ENCODE measurements at places on chromosomes 2 and 18.

- DNase-seq, result no peak
Observed at GRCh38 chr18:6683112-6683876, 46.2 kb upstream of the ARHGAP28 start.

- no peak for DNase-seq
Observed at GRCh38 chr2:124283096-124283495, 258.0 kb downstream of the CNTNAP5 start.

- DNase-seq, result no peak
Observed at GRCh38 chr2:134136731-134137130, 117.1 kb upstream of the MGAT5 start.

DNA sequence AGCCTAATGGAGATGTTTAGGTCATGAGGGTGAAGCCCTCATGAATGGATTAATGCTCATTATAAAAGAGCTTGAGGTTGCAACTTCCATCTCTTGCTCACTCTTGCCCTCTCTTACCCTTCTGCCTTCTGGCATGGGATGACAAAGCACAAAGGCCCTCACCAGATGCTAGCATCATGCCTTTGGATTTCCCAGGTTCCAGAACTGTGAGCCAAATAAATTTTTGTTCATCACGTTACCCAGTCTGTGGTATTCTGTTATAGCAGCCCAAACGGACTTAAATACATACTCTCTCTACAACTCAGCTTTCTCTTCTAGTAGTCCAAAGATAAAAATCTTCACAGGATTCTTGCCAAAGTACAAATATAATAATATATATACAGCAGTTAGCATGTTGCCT, 75.8 kb downstream of the LNPK start:
- DNase-seq, result no peak

- DNase-seq, result no peak
Observed at GRCh38 chr2:217000406-217000805, 140.5 kb upstream of the TNP1 start.

- DNase-seq, result no peak
Observed at GRCh38 chr18:3715231-3716080, 265.5 kb downstream of the TGIF1 start.

Data from amniotic stem cell (primary cell).